ENCODE measurements at places on chromosomes 1 and 21. TPM values are rescaled to one million over a fixed set of nuclear protein-coding genes. Genes with fewer than 3 reads are reported as not detected.

PLA2G5 gene
- not detected for total RNA-seq

- DNase-seq, result peak; percentile 76
Observed at GRCh38 chr1:229843627-229844238, 217.7 kb downstream of the URB2 start.

GRCh38 chr1:234842726-234843641 lies 233.0 kb upstream of the IRF2BP2 start:
- DNase-seq, result no peak

MAP7D1 gene
- total RNA-seq, result 95.6 TPM

- no peak for DNase-seq
Observed at GRCh38 chr1:225544263-225544662, 108.7 kb downstream of the ENAH start.

BARHL2 gene
- total RNA-seq, result not detected

GRCh38 chr21:35381743-35382310 lies 332.7 kb upstream of the RUNX1 start:
- no peak for DNase-seq

WNT2B gene
- 11.1 TPM for total RNA-seq

DNA sequence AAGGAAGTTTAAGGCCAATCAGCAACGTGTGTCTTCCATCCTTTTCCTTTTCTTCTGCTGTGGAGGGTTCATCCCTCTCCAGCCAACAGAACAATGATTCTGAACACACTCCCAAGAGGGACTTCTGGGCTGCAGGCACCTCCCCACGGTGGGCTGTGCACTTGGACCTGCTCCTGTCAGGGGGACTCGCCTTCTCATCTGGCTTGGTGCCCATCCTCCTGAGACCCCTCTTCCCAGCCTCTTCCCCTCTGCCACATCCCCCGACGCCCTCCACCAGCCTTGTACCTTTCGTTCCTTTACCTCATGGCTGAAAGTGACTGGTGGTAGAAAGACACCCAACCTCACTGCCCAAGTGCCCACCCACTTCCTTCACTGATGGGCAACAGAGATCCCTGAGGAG lies 26.0 kb upstream of the SLAMF9 start:
- DNase-seq, result no peak

DNA sequence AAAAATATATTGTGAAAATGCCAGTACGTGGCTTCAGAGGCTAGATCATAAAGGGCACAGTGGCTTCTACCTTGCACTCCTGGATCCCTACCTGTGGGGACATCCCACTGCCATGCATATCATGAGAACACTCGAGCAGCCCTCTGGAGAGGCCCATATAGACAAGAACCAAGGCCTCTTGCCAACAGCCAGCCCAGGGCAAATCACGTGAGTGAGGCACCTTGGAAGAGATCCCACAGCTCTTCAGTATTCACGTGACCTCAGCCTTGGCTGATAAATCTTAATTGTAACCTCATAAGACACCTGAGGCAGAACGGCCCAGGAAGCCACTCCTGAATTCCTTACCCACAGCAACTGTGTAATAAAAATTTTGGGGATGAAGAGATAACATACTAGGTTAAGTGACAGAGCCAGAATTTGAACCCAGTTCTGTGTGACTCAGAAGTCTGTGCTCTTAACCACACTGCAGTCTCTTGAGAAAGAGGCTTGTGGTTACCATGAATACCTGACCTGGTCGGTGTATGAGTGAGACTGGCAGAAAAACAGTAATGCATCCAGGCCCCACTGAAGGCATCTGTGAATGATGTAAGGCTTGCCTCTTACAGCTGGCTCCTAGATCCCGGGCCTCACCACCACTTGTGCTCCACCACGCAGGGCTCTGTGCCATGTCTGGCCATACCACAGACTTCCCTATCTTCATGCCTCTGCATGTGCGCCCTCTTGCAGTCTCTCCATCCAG lies 6.9 kb upstream of the A3GALT2 start:
- DNase-seq, result peak; percentile 62

- DNase-seq, result no peak
Observed at GRCh38 chr1:70353601-70354331, 756 bp downstream of the ANKRD13C start.
